ENCODE measurements at places on chromosomes 12 and 14.

- DNase-seq: peak; percentile 51
Measured at GRCh38 chr12:65511134-65511834, 232.8 kb downstream of the MSRB3 start.

GRCh38 chr14:49767571-49768300 lies at the start of gene KLHDC2:
Gene KLHDC2, plus strand, starts transcription at chr14:49768153. Its CDS starts 316 bp downstream, at chr14:49768469.
- peak; percentile 85 for DNase-seq

DNA sequence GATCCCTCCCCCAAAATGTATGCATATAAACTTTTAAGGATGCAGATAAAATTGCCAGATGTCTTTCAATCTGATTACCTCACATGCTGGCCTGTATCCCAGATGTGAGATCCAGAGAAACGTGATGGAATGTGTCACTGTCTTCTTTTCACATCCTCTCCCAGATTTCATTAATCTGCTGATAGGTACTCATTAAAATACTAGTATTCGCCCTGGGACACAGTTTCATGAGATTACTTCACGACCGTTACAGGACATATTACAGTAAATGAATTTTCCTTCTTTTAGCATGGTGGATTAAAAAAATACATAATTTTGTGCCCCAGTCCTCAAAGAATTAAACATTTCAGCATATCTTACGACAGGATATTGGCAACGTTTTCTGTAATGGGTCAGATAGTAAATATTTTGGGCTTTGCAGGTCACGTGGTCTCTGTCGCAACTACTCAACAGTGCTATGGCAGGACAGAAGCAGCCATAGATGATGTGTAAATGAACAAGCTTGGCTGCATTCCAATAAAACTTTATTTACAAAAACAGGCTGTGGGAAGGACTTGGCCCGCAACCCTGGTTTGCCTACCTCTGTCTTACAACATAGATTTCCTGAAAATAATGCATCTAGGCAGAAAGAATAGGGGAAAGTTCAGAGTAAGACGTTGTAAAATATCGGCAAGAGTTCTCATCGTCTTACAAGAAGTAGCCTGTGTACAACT lies 156.0 kb upstream of the DIO3 start:
- no peak for DNase-seq

GRCh38 chr12:107530701-107531100 lies 154.9 kb upstream of the PWP1 start:
- no peak for DNase-seq

DNA sequence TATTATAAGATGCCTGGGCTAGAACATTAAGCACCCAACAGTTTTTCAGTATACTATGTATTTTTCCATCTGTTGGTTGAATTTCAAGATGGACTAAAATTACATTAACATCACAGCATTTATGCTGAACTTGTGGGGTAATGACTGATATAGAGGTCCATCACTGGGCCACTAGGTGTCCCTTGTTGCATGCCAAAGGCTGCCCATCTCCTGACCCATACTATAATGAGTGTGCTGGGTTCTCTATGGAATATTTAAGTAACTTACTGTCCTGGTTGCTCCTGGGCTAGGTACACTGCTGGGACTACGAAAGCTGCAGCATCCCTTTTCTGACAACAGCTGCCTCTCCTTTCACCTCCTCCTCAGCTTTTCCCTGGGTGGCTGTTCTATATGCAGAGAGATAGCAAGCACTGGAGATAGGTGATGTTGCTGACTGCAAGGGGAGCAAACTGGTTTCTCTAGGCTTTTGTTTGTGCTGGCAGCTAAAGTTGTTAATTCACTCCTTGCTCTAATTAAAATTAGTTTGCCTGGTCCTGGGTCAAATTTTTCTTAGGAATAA lies 138.6 kb upstream of the TRHDE start:
- DNase-seq: peak; percentile 55

GRCh38 chr12:106300761-106301160 lies 1.8 kb upstream of the TCP11L2 start:
- no peak for DNase-seq

Measured in NCI-H82 (cell line).